ENCODE measurements at places on chromosomes 16 and 17. TPM values are rescaled to one million over a fixed set of nuclear protein-coding genes. Genes with fewer than 3 reads are reported as not detected.

TUFM gene
- 279 TPM for total RNA-seq

PRAC1 gene
- total RNA-seq, result not detected

SLC9A5 gene
- 1.6 TPM for total RNA-seq

KRT28 gene
- not detected for total RNA-seq

AOC2 gene
- 2.3 TPM for total RNA-seq

BIRC5 gene
- 105 TPM for total RNA-seq

ANKRD40CL gene
- not detected for total RNA-seq

ACTG1 gene
- total RNA-seq, result 6,768 TPM

CDRT15L2 gene
- not detected for total RNA-seq

GGT6 gene
- total RNA-seq, result not detected

CD300E gene
- not detected for total RNA-seq

CRYBA1 gene
- not detected for total RNA-seq

CA4 gene
- total RNA-seq, result not detected

CACNG4 gene
- total RNA-seq, result 15.0 TPM

IGFBP4 gene
- total RNA-seq, result 2,322 TPM

SHCBP1 gene
- total RNA-seq, result 35.3 TPM

HAGHL gene
- 16.5 TPM for total RNA-seq

EPN3 gene
- 0.14 TPM for total RNA-seq

SOCS1 gene
- 6.6 TPM for total RNA-seq

WIPI1 gene
- 12.2 TPM for total RNA-seq
